T1000 (cell line): ENCODE measurements at places on chromosomes 1 and 21.

DNA sequence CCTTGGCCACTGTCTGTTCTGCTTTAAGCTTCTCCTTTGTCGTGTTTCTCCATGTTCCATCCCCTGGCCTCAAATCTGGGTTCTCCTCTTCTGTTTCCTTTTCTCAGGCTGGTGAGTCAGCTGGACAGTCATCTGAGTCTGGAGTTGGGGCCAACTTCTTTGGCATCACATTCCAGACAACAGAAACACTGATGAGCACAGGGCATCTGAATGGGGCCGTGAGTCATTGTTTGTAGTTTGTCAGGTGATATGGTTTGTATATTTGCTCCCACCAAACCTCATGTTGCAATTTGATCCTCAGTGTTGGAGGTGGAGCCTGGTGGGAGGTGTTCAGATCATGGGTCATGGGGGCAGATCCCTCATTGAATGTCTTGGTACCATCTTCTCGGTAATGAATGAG, 14.3 kb upstream of the OLIG2 start:
- peak; percentile 31 for DNase-seq

DNA sequence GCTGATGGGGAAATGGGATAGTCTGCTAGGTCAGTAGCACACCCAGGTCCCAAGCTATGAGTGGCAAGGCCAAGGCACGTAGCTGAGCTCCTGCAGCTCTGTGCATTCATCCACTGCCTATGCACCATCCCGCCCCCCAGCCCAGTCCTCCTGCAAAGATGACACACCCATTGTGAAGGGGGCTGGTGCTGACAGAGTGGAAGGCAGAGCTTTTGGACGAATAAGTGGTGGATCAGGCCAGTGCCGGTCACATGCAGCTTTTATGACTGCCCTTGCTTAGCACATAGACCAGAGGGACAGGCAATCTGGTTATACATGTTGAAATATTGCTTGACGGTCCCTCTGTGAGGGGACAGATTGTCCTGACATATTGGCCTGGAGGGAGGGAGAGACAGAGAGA, 494.3 kb downstream of the PTPRU start:
- no peak for DNase-seq

DNA sequence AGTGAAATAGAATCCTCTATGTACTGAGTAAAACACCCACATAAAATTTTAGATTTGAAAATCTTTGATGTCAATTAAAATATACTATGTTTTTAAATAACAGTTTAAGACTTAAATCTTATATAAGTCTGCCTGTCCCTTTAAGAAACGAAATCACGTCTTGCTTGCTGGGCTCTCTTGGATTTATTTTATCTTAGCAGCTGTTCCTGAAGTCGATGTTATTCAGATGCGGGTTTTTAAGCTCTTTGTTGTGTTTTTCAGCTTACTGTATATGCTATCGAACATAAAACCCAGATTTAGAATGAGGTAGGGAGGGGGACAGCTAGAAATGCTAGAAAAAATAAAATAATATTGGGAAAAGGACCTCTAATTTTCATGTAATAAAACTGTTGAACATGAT, 11.1 kb upstream of the SSX2IP start:
- DNase-seq = no peak

DNA sequence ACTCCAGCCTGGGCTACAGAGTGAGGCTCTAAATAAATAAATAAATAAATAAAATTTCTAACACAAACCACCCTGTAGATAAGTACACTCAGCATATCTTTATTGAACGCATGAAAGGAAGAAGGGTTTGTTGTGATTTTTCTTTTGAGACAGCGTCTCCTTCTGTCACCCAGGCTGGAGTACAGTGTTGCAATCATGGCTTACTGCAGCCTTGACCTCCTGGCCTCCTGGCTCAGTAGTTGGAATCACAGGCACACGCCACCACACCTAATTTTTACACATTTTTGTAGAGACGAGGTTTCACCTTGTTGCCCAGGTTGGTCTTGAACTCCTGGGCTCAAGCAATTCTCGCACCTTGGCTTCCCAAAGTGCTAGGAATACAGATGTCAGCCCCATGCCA, 23.2 kb upstream of the RCC2 start:
- no peak for DNase-seq
